Neural crest cell (in vitro differentiated cells): ENCODE measurements at places on chromosomes 2 and 18.

DNA sequence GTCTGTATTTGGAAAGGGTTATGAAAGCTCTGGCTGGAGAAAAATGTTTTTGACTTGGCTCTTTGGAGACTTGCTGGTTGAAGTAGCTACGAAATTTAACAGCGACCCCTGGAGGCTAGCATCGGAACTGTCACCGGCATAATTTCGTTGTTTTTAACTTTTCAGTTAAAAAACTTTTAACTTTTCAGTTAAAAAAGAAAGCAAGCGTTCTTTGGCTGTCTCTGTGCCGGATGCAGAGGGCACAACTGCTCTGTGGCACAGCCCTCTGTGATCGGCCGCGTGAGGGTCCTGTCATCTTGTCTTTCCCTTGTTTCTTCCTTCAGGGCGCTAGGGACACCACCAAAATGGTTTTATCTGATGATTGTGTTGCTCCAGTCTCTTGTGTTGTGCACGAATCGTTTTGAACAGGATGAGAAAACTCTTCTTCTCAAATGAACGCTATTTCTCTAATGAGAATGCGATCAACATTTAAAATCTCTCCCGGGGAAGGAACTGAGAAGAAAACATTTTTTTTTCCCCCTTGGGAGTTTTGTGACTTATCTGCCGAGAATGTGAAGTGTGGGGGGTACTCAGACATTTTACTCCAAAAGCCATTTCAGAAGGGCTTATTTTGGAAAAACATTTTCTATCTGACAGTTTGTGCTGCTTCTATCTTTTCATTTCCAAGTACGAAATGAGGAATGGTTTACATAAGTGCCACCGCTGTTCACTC, 57.1 kb downstream of the ADCYAP1 start:
- DNase-seq, result peak; percentile 54

DNA sequence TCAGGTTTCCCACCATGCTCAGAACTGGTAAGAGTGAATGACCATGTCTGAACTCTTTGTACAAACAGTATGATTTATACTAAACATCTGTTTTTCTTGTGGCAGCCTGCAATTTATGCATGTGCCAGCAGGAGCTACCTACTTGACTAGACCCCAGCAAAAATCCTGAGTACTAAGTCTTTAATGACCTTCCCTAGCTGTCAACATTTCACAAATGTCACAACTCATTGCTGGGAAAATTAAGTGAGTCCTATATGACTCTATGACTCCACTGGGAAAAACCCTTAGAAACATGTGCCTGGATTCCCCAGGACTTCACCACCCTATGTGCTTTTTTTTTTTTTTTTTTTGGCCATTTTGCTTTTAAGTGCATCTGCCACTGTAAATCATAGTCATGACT, 1225.8 kb downstream of the SUCLG1 start:
- DNase-seq, result no peak

- no peak for DNase-seq
These were observed 49.0 kb downstream of the SDC1 start for GRCh38 chr2:20175931-20176330.

- DNase-seq, result no peak
These were observed 369.6 kb upstream of the ID2 start for GRCh38 chr2:8312221-8312620.

- DNase-seq, result no peak
These were observed 122.3 kb downstream of the PLCL1 start for GRCh38 chr2:197926673-197927072.

- DNase-seq, result no peak
These were observed 12.4 kb downstream of the SFXN5 start for GRCh38 chr2:73059106-73059505.

DNA sequence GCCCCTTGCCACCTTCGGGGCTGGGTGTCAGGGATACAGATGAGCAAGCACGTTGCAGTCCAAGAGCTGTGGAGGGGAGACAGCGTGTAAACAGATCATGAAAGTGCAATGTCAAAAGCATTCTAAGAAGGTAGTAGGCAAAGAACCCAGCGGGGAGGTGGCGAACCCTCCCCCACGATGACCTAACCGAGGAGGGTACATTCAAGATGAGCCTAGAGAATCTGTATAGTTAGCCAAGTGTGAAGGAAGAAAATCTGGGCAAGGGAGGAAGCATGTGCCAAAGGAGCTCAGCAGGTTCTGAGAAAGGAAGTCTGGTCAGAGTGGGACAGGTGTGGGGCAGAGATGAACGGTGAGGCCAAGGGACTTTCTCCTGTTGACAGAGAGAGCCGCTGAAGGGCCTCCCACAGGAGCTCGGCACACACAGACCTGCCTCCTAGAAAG, 106.9 kb downstream of the SP3 start:
- DNase-seq, result no peak

GRCh38 chr2:238162846-238163441, 4.2 kb downstream of the ERFE start:
- no peak for DNase-seq

GRCh38 chr18:75089748-75090327, 119.1 kb downstream of the PTGR3 start:
- DNase-seq, result no peak

GRCh38 chr2:9673914-9674481, 43.2 kb upstream of the YWHAQ start:
- DNase-seq, result no peak

GRCh38 chr2:154693741-154694340, 4.7 kb upstream of the KCNJ3 start:
- no peak for DNase-seq

DNA sequence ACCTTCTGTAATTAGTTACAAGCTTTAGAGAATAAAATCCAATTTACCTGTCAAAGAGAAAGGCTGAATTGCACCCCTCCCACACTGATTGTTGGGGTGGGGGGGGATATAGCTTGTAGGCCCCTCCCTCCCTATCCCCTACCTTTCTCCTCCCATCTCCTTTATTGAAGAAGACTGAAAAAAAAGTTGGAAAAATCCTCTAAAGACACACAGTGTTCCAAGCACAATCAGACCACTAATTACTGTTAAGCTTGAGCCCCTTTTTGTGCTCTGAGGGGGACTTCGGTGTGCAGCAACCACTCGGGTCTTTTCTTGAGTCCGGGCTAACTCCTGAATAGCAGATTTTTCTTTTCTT, 43.0 kb upstream of the FZD5 start:
- DNase-seq, result no peak

GRCh38 chr2:42008241-42008921, 39.4 kb upstream of the PKDCC start:
- DNase-seq, result no peak

- no peak for DNase-seq
These were observed 7.0 kb downstream of the INPP1 start for GRCh38 chr2:190350371-190350770.

DNA sequence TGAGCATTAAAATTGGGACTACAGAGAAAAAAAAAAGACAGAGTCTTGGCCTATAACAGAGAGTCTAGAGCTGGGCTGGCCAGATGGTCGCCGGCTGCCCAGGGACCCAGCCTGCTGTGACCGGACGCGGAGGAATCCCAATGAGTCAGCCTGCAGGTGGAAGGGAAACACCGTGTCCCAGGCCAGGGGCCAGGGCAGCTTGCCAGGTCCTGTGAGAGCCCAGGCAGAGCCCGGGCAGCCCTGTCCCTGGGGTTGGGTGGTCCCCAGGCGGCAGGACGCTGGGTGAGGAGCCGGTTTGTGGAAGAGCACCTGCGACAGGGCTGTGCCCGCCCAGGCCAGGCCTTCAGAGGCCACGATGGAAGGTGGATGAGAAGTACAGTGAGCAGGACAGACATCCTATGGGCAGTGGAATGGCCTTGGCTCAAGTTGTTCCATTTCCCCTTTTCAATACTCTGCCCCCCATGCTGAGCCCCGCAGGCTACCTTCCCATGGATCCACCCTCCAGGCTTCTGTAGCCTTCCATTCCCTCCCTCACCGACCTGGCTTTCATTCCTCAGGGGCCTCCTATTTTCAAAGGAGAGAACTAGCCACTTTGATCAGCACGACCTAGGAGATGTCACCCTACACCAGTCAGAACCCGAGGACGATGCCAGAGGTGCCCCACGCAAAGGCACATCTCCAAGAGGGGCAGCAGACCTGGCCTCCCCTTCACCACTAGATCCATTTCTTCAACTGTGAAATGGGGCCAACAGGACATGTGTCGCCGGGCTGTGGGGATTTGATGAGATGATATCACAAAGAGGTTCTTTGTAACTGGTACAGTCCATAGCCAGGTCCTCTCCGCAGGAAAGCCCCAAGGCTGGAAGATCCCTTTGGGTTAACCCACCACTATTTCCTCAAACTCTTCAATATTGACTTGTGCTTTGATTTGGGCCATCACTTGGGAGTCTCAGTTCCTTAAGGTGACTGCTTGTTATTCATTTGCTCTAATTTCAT, 87.5 kb downstream of the POLR1A start:
- DNase-seq, result no peak

GRCh38 chr2:166240387-166241313, 112.8 kb upstream of the SCN1A start:
- DNase-seq, result no peak

GRCh38 chr2:238945433-238946150, 97.7 kb downstream of the TWIST2 start:
- peak; percentile 38 for DNase-seq

DNA sequence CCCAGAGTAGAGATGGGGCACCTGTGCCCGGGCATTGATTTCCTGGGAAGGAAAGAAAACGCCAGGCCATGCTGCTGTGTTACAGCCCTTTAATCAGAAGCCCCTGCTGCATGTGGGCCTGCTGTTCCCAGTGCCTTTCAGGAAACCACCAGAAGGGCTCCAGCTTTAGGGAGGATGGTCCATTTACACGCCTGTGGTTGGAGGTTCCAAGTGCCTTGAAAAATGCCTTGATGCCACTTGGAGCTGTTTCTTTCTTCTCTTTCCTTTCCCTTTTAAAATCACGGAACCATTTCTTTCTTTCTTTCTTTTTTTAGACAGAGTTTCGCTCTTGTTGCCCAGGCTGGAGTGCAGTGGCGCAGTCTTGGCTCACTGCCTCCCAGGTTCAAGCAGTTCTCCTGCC, 60.5 kb downstream of the AGAP1 start:
- DNase-seq, result no peak

GRCh38 chr18:9617006-9617542, 2.7 kb upstream of the PPP4R1 start:
- no peak for DNase-seq

DNA sequence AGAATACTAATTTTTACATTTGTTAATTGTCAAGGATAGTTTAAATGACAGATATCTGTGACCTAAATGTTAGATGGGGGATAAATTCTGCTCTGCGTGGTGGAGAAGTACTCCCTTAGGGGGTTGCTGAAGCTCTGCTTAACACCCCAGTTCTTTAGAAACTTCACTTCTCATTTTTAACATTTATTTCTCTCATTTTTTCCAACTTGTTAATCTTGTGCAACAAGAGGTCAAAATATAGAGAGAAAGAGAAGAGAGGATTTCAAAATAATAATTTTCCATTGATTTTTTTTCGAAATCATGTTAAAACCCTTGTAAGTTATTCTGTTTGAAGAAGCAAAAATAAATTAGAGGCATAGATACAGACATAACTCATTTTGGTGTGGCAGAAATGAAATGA, 61.3 kb upstream of the SLC8A1 start:
- no peak for DNase-seq

DNA sequence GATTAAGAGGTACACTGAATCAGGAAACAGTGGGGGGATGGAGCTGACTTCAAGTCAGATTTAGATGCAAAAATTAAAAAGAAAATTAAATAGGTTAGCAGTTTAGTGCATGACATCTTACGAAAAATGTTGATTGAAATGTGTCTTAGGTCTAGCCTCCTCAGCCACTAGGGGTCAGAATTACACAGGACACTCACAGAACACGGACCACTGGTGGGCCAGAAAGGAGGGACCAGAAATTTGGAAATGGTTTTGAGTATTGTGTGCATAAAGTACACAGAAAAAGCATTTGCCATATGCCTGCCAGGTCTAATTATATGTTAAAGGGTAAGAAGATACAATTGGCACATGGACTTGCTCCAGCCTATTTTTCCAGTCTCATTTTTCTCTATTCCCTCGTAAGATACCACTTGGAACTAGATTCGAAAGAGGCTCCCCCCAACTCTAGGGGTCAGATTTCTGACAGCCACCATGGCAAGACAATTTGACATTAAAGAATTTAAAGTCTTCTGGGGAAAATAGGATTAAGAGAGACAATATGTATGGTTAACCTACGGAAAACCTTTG, 550.2 kb upstream of the SETBP1 start:
- DNase-seq, result peak; percentile 34

DNA sequence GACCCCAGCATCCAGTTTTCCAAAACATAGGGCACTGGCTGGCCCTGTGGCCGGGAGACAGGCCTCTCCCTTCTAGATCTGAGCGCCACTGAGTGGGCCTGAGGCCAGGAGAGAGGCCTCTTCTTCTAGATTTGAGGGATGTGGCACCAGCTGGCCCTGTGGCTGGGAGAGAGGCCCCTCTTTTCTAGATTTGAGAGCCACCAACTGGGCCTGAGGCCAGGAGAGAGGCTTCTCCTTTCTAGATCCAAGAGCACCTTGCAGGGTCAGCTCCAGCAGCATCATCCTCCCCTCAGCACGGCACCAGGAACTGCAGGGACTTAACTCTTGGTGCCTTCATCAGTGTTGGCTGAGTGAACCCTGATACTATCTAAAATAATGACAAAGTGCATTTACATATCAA, 114.3 kb upstream of the ALKAL2 start:
- no peak for DNase-seq

DNA sequence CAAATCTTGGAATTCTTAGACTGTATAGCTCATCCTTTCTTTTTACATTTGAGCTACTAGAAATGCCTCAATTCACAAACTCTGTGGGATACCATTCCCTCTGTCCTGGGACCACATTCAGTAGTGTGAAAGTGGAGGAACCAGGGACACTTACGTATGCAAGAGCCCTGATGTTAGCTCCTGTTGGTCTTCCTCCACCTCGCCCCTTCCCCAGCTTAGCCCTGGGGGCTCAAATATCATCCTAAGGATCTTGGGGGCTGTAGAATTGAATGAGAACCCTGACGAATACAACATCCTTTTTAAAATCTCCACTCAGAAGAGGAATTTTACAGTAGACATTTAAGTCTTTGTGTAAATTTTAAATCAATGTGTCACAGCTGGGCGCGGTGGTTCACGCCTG, 65.2 kb upstream of the RAPH1 start:
- DNase-seq, result no peak

- no peak for DNase-seq
These were observed 158.6 kb upstream of the THUMPD2 start for GRCh38 chr2:39937621-39938020.

DNA sequence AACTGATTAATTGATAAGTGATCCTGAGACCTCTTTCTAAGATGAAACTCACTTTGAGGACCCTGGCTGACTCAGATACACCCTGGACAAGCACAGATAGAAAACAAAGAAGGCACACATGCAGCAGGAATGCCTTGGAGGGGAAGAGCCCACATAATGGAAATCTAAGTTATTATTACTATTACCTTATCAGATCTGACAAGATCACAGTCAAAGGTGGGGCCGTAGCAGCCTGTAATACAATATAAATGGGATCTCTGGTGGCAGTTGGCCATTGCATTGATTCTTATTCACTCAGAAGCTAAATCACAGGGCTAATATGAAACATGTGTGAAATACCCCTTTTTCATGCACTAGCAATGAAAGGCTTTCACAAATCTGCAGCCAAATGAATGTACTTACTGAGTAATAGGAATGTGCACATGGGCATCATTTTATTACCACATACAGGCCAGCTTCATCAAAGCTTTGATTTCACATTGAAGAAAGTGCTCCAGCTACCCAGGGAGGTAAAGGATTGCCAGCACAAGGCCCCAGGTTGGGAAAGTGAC, 84.0 kb downstream of the ZBTB7C start:
- DNase-seq, result no peak

- DNase-seq, result no peak
These were observed 137.3 kb upstream of the CWC22 start for GRCh38 chr2:180144338-180144813.
